ENCODE measurements at places on chromosomes 4 and X.

DNA sequence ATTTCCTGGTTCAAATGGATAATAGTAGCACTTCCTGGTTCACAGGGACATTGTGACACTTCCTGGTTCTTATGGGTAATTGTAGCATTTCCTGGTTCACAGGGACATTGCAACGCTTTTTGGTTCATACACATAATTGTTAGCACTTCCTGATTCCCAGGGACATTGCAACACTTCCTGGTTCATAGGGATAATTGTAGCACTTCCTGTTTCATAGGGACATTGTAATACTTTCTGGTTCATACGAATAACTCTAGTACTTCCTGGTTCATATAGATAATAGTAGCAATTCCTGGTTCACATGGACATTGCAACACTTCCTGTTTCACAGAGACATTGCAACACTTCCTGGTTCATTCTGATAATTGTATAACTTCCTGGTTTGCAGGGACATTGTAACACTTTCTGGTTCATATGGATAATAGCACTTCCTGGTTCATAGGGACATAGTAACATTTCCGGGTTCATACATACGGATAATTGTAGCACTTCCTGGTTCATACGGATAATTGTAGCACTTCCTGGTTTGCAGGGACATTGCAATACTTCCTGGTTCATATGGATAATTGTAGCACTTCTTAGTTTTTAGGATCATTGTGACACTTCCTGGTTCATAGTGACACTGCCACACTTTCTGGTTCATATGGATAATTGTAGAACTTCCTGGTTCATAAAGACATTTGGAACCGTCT, 61.6 kb upstream of the CD99 start:
- no peak for DNase-seq

DNA sequence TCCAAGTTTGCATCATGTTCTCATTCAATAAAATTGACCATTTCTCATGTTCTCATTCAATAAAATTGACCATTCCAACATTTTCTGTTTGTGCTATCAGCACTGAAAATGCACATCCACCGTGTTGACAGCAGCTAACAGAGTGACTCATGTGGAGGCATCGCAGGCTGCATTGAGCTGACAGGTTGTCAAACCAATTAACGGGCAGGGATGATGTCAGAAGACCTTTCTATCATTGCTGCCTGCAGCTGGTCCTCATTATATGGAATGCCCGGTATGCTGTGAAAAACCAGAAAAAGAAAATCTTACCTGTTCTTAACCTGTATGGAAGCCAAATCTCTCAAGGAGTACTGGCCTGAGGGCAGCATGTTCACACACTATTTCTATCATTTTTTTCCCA, 202.0 kb downstream of the SMIM20 start:
- no peak for DNase-seq

GRCh38 chrX:99117011-99117410, 1293.1 kb downstream of the PCDH19 start:
- DNase-seq, result no peak

DNA sequence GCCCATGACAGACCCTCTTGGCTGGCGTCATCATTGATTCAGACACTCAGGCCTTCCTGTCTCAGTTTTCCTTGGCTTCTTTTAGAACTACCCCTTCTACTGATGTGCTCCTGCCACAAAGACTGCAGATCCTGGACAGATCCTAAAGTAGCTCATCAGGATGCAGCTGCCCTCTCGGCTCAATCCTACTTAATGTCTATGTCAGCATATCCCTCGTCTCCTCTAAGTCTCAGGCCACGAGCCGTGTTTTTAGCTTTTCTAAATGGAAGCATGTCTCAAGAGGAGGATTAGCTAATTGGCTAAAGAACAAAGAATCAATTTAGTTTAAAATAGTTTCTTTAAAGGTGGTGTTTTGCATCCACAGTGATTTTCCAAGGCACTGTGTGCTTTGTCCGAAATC, 447.7 kb downstream of the STIM2 start:
- no peak for DNase-seq

- no peak for DNase-seq
Observed at GRCh38 chr4:58301376-58301999, 1191.3 kb upstream of the IGFBP7 start.

GRCh38 chr4:145723336-145723735, 43.4 kb downstream of the C4orf51 start:
- no peak for DNase-seq

All from T-cell (primary cell).